CD4-positive, alpha-beta memory T cell (primary cell): ENCODE measurements at places on chromosomes 13 and 19. TPM values are rescaled to one million over a fixed set of nuclear protein-coding genes. Genes with fewer than 3 reads are reported as not detected.

The SLC5A5 gene
- 2.9 TPM for total RNA-seq

- peak; percentile 41 for DNase-seq
These were observed 319.5 kb upstream of the OBI1 start for GRCh38 chr13:78978381-78978998.

The TTC9B gene
- not detected for total RNA-seq

- DNase-seq = no peak
These were observed 8.3 kb upstream of the NTN5 start for GRCh38 chr19:48681127-48681470.
